ENCODE measurements at places on chromosomes 16 and 17.

- peaks cover 9% of the 10 kb centered on the region for H3K27me3 ChIP-seq
- H3K27ac ChIP-seq: no peak overlapping the region
- H3K36me3 ChIP-seq: peaks cover 2% of the 10 kb centered on the region
- peaks cover under 1% of the 10 kb centered on the region for H3K4me1 ChIP-seq
- H3K4me3 ChIP-seq: peak overlapping the region; percentile 74
These were observed 134.2 kb downstream of the USP22 start for GRCh38 chr17:20908313-20909267.

DNA sequence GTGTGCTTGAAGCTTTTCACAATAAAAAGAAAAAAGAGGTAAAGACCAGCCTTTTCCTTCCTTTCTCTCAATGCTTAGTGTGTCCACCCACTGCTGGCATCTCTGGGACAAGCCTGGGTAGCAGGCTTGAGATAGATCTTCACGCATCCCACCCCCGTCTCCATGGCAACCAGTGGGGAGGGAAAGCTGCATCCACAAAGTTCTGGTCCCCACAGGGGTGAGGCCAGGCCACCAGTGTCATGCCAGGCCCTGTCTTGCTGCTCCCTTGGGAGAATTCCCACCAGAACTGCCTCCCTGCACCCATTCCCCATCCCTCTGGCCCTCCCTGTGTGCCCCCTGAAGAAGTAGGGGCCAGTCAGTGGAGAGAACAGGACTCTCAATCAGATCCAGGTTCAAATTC lies 259.9 kb downstream of the MRTFB start:
- H3K27ac ChIP-seq: no peak overlapping the region
- peaks cover 15% of the 10 kb centered on the region for H3K27me3 ChIP-seq
- H3K4me1 ChIP-seq: no peaks in the 10 kb centered on the region

- no peak for DNase-seq
- H3K27me3 ChIP-seq: no peaks in the 10 kb centered on the region
- peak overlapping the region; percentile 97 for H3K27ac ChIP-seq
- peak overlapping the region; percentile 31 for H3K4me3 ChIP-seq
- H3K4me1 ChIP-seq: peaks cover 80% of the 10 kb centered on the region
These were observed 25.3 kb downstream of the CDH13 start for GRCh38 chr16:82651921-82652601.

- H3K36me3 ChIP-seq: peaks cover 50% of the 10 kb centered on the region
- peaks cover 38% of the 10 kb centered on the region for H3K4me1 ChIP-seq
- H3K27me3 ChIP-seq: no peaks in the 10 kb centered on the region
- H3K4me3 ChIP-seq: no peak overlapping the region
- no peak for DNase-seq
These were observed 25.9 kb upstream of the SPATA32 start for GRCh38 chr17:45287526-45288500.

DNA sequence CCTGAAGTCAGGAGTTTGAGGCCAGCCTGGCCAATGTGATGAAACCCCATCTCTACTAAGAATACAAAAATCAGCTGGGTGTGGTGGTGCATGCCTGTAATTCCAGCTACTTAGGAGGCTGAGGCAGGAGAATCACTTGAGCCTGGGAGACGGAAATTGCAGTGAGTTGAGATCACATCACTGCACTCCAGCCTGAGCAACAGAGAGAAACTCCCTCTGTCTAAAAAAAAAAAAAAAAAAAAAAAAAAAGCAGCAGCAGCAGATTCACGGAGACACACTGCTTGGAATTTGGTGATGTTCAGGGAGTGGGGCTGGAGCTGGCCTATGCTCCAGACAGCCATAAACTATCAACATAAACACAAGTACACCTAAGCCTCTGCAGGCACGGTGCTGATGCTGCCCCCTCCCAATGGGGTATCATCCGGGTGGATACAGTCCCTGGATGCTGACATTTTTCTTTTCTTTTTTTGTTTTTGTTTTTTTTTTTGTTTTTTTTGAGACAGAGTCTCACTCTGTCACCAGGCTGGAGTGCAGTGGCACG lies 39.6 kb upstream of the RHOT1 start:
- H3K27me3 ChIP-seq: no peaks in the 10 kb centered on the region
- no peaks in the 10 kb centered on the region for H3K36me3 ChIP-seq
- no peak overlapping the region for H3K27ac ChIP-seq
- DNase-seq: no peak
- H3K4me3 ChIP-seq: no peak overlapping the region

DNA sequence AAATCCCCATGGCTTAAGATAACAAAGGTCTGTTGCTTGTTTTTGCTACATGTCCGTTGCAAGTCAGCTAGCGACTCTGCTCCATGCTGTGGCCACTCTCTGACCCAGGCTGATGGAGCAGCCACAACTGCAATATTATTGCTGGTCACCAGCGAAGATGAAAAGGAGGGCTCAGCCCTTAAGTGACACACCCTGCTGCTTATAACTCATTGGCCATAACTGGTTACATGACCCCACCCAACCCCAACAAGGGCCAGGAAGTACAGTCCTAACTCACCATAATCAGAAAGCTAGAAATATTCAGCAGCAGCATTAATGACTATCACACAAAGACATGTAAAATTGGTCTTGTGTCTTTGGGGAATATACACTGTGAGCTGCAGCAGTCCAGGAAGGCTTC lies 224.3 kb downstream of the SOX9 start:
- H3K27ac ChIP-seq: no peak overlapping the region
- no peak for DNase-seq
- H3K4me3 ChIP-seq: no peak overlapping the region
- no peaks in the 10 kb centered on the region for H3K27me3 ChIP-seq

- no peak overlapping the region for H3K27ac ChIP-seq
- H3K4me3 ChIP-seq: no peak overlapping the region
- H3K4me1 ChIP-seq: peaks cover 24% of the 10 kb centered on the region
- H3K27me3 ChIP-seq: no peaks in the 10 kb centered on the region
These were observed 59.8 kb downstream of the BANP start for GRCh38 chr16:88010968-88011483.

DNA sequence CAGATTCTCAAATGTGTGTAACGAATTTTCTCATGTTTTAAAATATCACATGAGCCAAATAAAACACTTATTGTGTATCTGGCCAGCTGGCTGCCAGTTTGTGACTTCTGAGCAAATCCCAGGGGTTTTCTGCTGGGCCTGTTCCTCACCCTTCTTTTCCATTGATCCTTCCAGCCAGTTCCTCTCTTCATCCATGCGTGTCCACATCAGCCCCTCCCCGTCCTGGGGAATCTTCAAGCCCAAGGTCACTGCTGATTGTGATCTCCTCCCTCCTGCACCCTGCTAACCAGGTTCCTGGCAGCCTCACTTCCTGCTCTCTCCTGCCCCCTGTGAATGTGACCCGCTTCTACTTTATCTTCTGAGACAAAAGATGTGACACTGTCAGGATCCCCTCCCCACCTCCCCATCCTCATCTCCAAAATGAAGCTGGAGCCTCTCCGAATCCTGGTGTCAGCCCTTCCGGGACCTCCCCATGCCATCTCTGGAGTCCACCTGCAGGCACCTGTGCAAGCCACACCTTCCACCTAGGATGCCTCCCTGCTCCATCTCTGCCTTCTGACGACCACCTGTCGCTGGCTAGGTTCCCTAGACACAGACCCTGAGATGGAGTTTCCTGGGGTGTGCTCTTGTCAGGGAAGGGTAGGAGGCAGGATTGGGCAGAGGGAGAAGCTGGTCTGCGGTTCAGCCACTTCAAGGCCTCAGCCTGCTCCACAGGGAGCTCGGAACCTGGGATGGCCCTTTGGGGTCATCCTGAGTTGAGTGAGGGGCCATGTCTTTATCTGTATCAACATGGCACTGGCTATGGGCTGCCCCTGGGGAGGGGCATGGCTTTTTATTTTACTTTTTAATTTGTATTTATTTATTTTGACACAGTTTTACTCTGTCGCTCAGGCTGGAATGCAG lies 205.1 kb downstream of the KATNIP start:
- H3K4me1 ChIP-seq: no peaks in the 10 kb centered on the region
- no peak overlapping the region for H3K27ac ChIP-seq
- no peaks in the 10 kb centered on the region for H3K27me3 ChIP-seq
- H3K36me3 ChIP-seq: peaks cover 7% of the 10 kb centered on the region
- no peak overlapping the region for H3K4me3 ChIP-seq
- DNase-seq: no peak

DNA sequence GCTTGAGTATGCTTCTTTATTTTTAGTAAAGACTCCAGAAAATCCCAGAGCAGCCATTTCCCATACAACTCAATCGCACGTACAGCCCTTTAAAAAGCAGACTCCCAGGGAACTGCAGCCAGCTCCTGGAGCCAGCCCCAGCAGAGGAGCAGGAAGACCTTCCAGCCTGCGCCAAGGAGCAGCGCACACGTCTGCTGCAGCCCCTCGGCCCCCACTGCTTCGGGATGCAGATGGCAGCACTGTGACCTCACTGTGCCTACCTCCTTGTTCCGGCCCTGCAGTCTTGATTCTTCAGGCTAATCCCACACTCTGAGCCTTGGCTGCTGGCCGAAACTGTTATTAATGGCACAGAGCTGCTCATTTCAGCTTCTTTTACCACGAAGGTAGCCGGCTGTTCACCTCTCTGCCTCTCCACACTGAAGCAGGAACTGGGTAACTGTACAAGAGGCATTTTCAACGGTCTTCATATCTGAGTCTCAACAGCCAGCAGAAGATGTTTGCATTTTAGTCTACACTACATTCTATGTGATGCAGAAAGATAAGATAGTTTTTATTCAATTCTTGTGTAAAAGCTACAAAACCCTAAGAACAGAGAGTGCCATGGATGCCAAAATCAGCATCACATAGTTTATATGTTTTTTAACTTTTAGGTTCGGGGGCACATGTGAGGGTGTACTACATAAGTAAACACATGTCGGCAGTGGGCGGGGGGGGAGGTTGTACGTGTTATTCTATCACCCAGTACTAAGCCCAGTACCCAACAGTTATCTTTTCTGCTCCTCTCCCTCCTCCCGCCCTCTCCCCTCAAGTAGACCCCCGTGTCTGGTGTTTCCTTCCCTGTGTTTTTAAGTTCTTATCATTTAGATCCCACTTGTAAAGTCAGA lies 130.9 kb downstream of the ANKRD11 start:
- H3K27ac ChIP-seq: peak overlapping the region; percentile 84
- no peaks in the 10 kb centered on the region for H3K27me3 ChIP-seq
- peaks cover 22% of the 10 kb centered on the region for H3K36me3 ChIP-seq

GRCh38 chr17:79064026-79064425 lies 10.6 kb upstream of the ENGASE start:
- DNase-seq: no peak
- no peaks in the 10 kb centered on the region for H3K36me3 ChIP-seq
- H3K27ac ChIP-seq: no peak overlapping the region
- H3K4me3 ChIP-seq: no peak overlapping the region

DNA sequence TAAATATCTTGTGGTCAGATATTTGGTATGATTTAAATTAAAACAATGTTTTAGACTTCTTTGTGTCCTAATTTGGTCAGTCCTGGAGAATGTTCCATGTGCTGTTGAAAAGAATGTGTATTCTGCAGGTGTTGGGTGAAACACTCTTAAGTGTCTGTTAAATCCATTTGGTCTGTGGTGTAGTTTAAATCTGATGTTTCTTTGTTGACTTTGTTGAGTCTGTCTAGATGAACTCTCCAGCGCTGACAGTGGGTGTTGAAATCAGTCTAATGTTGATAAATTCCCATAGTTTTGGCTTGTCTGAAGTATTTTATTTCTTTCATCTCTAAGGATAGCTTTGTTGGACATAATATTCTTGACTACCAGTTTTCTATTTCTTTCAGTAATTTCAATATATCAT lies 18.8 kb downstream of the TANC2 start:
- peaks cover 15% of the 10 kb centered on the region for H3K27me3 ChIP-seq
- no peak overlapping the region for H3K4me3 ChIP-seq
- no peak for DNase-seq
- H3K27ac ChIP-seq: no peak overlapping the region
- H3K36me3 ChIP-seq: no peaks in the 10 kb centered on the region

- peaks cover 38% of the 10 kb centered on the region for H3K27me3 ChIP-seq
- no peak overlapping the region for H3K27ac ChIP-seq
- H3K36me3 ChIP-seq: peaks cover 2% of the 10 kb centered on the region
- H3K4me3 ChIP-seq: no peak overlapping the region
- no peak for DNase-seq
These were observed 15.7 kb upstream of the RPL38 start for GRCh38 chr17:74187761-74188160.

DNA sequence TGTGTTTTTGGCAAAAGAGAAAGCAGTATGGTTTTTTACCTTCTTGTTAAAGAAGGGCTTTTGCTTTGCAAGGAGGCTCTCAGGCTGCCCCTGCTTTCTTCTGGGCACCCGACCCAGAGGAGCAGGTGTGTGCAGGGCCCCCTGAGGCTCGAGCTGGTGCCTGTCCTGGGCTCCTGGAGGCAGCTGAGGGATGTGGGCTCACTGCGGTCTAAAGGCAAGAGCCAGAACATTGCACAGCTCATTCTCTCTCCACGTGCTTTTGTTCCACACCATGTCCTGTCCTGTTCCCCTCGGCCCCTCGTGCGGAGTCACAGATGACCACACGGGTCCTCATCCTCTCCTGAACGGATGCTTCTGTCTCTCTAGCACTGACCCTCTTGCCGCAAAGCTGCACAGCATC lies 36.7 kb upstream of the CAPN15 start:
- H3K36me3 ChIP-seq: peaks cover 4% of the 10 kb centered on the region
- no peak overlapping the region for H3K27ac ChIP-seq
- H3K27me3 ChIP-seq: no peaks in the 10 kb centered on the region
- no peak overlapping the region for H3K4me3 ChIP-seq

GRCh38 chr17:45346216-45347015 lies 29.6 kb upstream of the MAP3K14 start:
- no peaks in the 10 kb centered on the region for H3K36me3 ChIP-seq
- no peaks in the 10 kb centered on the region for H3K4me1 ChIP-seq
- DNase-seq: no peak
- H3K27me3 ChIP-seq: peaks cover 12% of the 10 kb centered on the region

GRCh38 chr16:22008215-22009059 lies 526 bp downstream of the MOSMO start:
- H3K27me3 ChIP-seq: no peaks in the 10 kb centered on the region
- H3K4me3 ChIP-seq: peak overlapping the region; percentile 88
- peaks cover 4% of the 10 kb centered on the region for H3K36me3 ChIP-seq
- H3K27ac ChIP-seq: peak overlapping the region; percentile 75

GRCh38 chr16:85535352-85536072 lies 77.6 kb upstream of the GSE1 start:
- H3K36me3 ChIP-seq: peaks cover 6% of the 10 kb centered on the region
- peaks cover 7% of the 10 kb centered on the region for H3K4me1 ChIP-seq
- no peak for DNase-seq
- H3K27me3 ChIP-seq: no peaks in the 10 kb centered on the region

DNA sequence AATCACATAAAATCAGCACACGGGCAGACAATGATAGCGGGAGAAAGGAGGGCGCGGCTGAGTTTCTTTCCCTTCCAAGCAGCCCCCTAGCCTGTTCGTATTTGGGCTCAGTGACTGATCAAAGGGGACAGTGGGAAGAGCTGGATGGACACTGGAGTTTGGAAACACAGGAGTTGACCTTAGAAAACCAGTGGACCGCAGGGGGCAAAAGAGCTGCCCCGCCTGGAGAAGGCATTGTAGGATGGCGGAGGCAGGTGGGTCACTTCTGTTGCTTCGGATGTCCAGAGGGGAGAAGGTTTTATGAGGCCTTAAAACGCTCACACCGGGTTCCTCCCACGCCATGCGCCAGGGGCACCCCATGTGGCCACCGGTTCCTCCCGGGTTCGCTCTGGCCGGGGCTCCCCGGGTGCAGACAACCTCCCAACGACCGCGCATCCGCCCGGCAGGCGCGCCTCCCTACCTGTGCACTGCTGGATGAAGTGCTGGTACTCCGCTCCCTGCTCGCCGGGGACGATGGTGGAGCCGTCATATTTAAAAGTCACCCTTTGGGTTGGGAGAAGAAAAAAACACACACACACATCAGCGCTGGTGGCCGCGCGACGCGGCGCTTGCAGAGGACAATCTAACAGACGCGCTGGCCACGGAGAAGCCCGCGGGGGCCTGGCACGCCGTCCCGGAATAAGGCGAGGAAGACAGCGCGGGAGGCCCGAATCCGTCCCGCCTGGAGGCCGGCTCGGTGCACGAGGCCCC lies 662 bp downstream of the COTL1 start:
- H3K4me1 ChIP-seq: peaks cover 60% of the 10 kb centered on the region
- peaks cover 34% of the 10 kb centered on the region for H3K36me3 ChIP-seq
- H3K4me3 ChIP-seq: peak overlapping the region; percentile 97
- no peak for DNase-seq
- H3K27me3 ChIP-seq: no peaks in the 10 kb centered on the region
- H3K27ac ChIP-seq: peak overlapping the region; percentile 88

Measured in central memory CD8-positive, alpha-beta T cell (primary cell).